ENCODE measurements at places on chromosomes 6 and 20.
A peak's percentile ranks its signal among the peaks of the same experiment; 100 is the strongest.

DNA sequence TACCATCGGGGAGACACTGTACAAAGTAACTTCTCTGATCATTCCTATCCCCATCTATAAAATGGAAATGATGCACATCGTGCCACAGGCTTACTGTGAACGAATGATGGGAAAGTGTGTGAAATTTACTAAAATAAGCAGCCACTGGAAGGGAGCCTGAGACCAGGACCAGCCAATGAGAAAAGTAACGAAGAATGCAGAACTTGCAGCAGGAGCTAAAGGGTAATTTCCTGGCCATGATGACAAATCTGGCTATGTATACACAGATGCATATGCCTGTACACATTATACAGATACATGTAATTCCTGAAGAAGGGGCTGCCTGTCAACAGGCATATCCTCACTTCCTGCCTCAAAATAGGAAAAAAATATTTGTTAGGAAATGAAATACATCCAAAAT lies 47.4 kb downstream of the GMDS start:
- no peak for DNase-seq

DNA sequence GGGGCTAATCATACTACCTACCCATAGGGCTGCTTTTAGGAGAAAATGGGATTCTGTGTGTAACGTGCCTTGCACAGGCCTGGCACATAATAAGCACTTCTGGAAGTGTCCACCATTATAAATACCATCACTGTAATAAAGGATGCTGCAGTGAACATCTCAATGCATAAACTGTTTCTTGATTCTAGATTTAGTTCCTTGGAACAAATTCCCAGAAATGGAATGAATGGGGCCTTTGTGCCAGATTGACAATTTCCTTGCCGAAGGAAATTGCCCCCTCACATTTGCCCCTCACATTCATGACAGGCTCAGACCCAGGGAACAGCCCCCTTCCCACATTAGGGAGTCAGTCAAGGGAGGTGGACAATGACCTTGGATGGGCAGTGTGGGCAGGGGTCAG lies 29.2 kb downstream of the BPIFB4 start:
- DNase-seq, result no peak

DNA sequence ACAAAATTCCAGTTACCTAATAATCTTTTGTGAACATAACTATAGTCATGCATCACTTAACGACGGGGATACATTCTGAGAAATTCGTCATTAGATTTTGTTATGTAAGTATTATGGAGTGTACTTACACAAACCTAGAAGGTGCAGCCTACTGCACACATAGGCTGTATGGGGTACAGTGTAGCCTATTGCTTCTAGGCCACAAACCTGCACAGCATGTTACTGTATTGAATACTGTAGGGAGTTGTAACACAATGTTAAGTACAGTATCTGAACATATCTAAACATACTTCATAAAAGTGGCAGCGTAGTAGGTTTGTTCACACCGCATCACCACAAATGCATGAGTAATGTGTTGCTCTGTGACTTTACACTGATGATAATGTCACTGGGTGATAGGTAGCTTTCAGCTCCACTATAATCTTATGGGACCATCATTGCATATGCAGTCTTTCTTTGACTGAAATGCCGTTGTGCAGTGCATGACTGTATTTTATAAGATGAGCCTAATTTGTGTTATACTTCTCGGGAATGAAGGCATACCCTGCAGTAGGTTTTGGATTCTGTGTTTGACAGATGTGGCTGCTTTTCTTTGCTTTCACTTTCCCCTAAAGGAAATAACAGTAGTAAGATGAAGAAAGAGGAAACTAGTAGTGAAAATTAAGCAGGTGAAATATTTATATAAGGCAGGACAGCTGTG lies 365.6 kb downstream of the FARS2 start:
- peak; percentile 20 for DNase-seq

DNA sequence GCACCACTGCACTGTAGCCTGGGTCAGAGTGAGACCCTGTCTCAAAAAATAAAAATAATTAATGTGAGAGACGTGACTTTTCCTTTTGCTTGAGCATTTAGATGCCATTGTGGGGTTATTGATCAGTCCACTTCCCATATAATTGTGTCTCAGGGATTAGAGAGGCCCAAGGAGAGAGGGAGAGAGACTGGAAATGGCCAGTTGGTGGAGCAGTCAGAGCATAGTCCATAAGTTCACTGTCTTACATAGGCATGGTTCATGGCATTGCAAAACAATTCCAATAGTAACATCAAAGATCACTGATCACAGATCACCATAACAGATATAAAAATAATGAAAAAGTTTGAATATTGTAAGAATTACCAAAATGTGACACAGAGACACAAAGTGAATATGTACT lies 15.2 kb upstream of the SDHAF4 start:
- no peak for DNase-seq

- no peak for DNase-seq
These were observed 27.6 kb downstream of the KIF25 start for GRCh38 chr6:168024951-168025510.

All from MM.1S (cell line).